ENCODE measurements at places on chromosomes 7 and 10.

GRCh38 chr10:123580426-123580825 is 85.7 kb upstream of the GPR26 start:
- no peak for DNase-seq

DNA sequence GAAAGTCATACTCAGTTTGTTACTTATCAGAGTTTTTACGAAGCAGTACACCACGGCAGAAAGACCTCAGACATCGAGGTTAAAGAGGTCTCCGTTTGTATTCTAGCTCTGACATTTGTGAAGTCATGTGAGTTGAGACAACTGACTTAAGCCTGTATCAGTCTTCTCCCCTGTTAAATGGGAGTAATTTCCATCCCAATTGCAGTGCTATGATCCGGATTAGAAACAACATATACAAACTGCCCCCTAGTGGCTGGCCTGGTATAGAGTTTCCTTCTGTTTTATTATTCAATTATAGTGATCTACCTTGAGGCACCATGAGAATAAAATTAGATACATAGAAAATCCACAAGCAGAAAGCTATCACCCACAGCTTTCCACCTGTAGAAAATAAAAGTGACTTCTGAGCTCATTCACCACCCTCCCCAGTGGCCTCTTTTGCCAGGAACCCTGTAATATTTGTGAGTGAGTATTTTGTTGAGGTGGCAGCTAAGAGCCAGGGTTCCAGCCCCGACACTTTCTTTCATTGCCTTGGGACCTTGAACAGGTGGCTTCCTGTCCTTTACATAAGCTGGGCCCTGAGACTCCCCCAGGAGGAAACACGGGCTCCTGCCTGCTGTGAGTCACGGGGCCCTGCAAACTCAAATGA is 607.2 kb upstream of the MGMT start:
- DNase-seq: peak; percentile 40

- DNase-seq: no peak
Measured at GRCh38 chr7:26549281-26549944, 257.8 kb downstream of the SNX10 start.

- DNase-seq: no peak
Measured at GRCh38 chr7:73802459-73802858, 28.3 kb upstream of the CLDN4 start.
